Stimulated activated CD8-positive, alpha-beta memory T cell treated with anti-CD3 and anti-CD28 coated beads, Interleukin-15, amount 100 ng/mL, for 48 hours (primary cell): ENCODE measurements at places on chromosomes 6 and 20.

- DNase-seq, result no peak
Measured at GRCh38 chr6:20681243-20681684, 147.0 kb downstream of the CDKAL1 start.

DNA sequence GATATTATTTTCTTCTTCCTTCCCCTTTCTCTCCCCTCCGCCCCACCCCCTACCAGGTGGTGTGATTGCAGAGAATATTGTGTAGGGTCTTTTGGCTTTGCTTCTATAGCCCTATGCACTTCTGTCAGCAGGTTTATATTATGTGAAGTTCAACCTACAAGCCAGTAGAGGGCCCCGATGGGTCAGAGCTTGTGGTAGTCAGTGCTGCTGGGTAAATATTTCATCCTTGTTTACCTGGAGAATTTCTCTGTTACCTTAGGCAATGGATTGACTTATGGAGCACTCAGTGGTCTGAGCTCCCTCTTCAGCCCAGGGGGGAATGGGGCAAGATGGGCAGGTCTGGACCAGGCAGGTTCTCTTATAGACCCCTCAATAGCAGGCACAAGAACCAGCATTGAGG is 720.9 kb downstream of the GRIK2 start:
- DNase-seq, result no peak

GRCh38 chr6:39228992-39229767 is at the start of gene KCNK5:
Gene KCNK5, minus strand, starts transcription at chr6:39229475. Its CDS starts 364 bp downstream, at chr6:39229111.
- peak; percentile 86 for DNase-seq

GRCh38 chr6:30800871-30801270 is 56.5 kb upstream of the IER3 start:
- DNase-seq, result no peak

GRCh38 chr6:122839472-122839871 is 50.4 kb downstream of the SMPDL3A start:
- peak; percentile 3 for DNase-seq

DNA sequence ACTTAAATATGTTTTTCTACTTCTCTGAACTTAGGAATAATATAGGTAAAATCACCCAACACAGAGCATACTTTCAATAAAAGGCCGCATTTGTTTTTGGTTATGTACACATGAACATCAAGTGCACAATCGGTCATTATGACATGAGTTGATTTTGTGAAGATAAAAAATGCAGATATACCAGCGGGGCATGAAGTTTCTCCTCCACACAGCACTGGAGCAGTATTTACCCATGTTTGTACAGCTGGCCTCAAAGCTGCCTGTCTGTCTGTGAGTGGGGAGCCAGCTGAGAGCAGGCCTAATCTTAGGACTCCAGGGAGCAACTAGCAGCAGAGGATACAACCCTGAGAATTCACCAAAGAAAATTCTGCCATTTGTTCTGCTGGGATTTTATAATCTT is 206.5 kb downstream of the TPBG start:
- DNase-seq, result no peak

DNA sequence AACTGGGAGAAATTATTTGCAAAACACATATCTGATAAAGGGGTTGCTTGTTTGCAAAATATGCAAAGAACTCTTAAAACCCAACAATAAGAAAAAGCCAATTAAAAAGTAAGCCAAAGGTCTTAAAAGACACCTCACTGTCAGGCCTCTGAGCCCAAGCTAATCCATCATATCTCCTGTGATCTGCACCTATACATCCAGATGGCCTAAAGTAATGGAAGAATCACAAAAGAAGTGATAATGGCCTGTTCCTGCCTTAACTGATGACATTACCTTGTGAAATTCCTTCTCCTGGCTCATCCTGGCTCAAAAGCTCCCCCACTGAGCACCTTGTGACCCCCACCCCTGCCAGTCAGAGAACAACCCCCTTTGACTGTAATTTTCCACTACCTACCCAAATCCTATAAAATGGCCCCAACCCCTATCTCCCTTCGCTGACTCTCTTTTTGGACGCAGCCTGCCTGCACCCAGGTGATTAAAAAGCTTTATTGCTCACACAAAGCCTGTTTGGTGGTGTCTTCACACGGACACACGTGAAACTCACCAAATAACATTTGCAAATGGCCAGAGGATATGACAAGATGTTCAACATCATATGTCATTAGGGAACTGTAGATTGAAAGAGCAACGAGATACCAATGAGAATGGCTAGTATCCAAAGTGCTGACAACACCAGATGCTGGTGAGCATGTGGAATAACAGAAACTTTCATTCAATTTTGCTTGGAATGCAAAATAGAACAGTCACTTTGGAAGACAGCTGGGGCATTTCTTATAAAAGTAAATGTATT is 565.0 kb upstream of the ADGRB3 start:
- DNase-seq, result no peak

- no peak for DNase-seq
Measured at GRCh38 chr6:89081129-89081422, 525 bp downstream of the PNRC1 start.
